Naive thymus-derived CD8-positive, alpha-beta T cell (primary cell): ENCODE measurements at places on chromosomes 12 and 14. TPM values are rescaled to one million over a fixed set of nuclear protein-coding genes. Genes with fewer than 3 reads are reported as not detected.

DNA sequence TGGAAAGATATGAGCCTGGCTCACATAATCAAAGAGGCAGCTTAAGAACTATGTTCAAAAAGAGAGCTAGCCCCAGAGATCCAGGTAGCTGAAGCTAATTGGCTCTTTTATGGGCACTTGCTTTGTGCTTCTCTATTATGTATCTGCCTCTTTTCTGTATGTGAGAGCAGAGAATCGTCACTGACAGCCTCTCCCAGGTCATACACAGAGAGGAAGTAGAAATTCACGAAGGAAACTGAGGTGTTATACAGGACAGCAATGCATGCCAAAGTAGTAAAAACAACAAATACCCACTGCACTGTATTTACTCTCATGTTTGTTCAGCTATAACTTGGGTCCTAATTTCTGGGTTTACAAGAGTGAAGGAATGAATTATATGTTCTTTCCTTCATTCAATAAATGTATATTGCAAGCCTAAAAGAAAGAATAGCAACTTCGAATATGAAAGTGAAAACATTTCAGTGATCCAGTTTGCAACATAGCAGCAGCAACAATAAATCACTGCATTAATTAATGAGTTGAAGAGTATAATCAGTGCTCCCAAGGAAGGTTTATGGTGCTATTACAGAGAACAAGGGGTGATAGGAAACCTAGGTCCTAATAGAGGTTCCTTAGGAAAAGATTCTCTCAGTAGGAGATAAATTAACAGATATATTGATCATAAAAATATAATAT is 47.1 kb upstream of the ATXN7L3B start:
- no peak for DNase-seq

- DNase-seq, result no peak
Measured at GRCh38 chr12:115504306-115505290, 772.9 kb downstream of the MED13L start.

DNA sequence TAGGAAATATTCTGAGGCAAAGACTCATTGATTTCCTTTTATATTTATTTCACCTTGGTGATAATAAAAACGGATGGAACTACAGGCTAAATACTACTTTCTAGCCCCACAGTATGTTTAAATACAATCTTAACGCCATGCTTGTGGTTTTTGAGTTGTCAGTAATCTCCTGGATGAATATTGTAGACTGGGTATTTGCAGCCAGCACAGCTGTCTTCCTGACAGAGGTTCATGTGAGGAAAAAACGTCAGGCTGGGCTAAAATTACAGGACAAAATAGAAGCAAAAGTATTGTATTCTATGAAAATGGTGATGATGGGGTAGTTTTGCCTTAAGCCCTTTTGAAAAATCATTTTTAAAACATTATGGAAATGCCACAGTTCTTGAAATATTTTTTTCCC is 140.9 kb downstream of the CCDC91 start:
- no peak for DNase-seq

ARHGDIB gene
- total RNA-seq, result 948 TPM

DNA sequence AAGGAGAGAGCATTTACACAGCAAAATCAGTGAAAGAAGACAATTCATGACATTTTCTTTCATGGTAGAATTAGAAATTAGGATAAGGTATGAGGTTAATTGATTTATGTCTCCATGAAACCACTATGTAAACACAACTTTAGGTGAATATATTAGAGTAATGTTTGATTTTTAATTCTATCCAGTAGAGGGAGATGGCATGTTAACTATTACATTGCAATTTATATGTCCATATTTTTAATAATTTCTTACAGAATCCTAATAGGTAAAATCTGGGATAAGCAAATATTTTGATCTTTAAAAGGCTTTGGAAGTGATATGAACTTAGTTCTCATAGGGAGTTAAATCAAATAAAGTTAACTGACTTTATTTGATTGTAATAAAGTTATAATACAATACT is 373.4 kb upstream of the PDE3A start:
- DNase-seq, result no peak

IKZF4 gene
- 4.4 TPM for total RNA-seq

- no peak for DNase-seq
Measured at GRCh38 chr12:67394550-67394949, 125.4 kb downstream of the CAND1 start.
